ENCODE measurements at places on chromosomes 3 and 15. TPM values are rescaled to one million over a fixed set of nuclear protein-coding genes. Genes with fewer than 3 reads are reported as not detected.

The SCG3 gene
- polyA plus RNA-seq = 117 TPM

The ATP8B4 gene
- 3.6 TPM for polyA plus RNA-seq

The TXNRD3 gene
- 7.6 TPM for polyA plus RNA-seq

The PLA2G4D gene
- polyA plus RNA-seq = 0.10 TPM

The ARL14 gene
- polyA plus RNA-seq = not detected

The PLSCR4 gene
- 37.0 TPM for polyA plus RNA-seq

The EOGT gene
- 11.0 TPM for polyA plus RNA-seq

The GOLGA8Q gene
- polyA plus RNA-seq = 0.87 TPM

The GHSR gene
- polyA plus RNA-seq = 0.29 TPM

The PSTPIP1 gene
- polyA plus RNA-seq = 1.4 TPM

All from spinal cord (tissue), 10 donors.